ENCODE measurements at places on chromosomes 1 and 21.
A peak's percentile ranks its signal among the peaks of the same experiment; 100 is the strongest.

- DNase-seq: no peak
Observed at GRCh38 chr1:39925721-39926342, 24.1 kb upstream of the MYCL start.

GRCh38 chr1:163361123-163361934 lies 39.6 kb downstream of the NUF2 start:
- no peak for DNase-seq

DNA sequence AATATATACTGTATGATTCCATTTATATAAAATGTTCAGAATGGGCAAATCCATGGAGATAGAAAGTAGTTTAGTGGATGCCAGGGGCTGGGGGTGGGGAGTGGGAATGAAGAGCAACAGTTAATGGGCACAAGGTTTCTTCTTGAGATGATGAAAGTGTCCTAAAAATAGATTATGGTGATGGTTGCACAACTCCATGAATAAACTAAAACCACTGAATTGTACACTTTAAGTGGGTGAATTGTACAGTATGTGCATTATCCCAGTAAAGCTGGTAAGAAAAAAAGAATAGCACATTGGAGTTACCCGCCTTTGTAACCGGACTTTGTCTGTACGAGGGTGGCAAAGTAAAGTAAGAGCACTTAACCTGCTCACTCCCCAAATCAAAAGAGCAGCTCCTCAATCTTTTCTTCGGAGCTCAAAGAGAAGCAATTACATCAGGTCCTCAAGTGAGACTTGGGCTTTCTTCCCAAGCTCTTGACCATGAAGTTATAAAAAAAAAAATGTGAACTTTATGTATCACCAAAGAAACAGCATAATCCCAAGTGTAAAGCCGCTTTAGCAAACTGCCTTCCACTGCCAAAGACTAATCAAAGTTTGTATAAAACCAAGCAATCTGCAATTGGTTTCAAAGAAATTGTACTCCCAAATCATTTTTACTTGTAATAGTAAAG lies 32.1 kb downstream of the ALDH9A1 start:
- no peak for DNase-seq

DNA sequence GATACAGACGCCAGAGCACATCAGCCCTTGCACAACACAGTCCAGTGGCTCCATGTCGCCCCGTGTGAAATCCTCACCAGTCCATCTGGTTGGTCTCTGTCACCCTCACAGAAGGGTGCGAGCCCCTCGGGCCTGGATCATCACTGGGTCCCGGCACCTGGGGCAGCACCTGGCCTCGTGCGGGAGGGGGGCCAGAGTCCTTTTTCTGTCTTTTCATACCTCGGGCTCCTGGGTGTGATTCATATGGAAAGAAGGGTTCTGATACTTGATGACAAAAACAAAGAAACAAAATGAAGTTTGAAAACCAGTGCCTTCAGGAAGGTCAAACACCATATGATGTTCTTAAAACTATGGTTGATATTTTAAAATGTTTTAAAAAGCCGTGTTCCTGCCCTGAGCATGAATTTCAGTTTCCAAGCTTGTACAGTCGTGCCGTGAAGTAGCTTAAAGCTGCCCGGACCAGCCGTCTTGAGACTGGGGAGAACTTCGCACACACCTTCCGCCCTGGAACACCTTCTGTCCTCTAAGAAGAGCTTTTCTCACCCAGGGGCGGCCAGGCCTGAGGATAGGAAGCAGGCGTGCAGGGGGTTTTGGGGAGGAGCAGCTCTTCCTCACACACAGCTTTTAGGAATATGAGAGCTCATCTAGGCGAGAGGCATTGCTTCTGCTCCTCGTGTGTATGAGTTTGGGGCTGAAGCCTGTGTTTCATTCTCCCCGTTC lies 35.2 kb downstream of the SLC37A1 start:
- no peak for DNase-seq

DNA sequence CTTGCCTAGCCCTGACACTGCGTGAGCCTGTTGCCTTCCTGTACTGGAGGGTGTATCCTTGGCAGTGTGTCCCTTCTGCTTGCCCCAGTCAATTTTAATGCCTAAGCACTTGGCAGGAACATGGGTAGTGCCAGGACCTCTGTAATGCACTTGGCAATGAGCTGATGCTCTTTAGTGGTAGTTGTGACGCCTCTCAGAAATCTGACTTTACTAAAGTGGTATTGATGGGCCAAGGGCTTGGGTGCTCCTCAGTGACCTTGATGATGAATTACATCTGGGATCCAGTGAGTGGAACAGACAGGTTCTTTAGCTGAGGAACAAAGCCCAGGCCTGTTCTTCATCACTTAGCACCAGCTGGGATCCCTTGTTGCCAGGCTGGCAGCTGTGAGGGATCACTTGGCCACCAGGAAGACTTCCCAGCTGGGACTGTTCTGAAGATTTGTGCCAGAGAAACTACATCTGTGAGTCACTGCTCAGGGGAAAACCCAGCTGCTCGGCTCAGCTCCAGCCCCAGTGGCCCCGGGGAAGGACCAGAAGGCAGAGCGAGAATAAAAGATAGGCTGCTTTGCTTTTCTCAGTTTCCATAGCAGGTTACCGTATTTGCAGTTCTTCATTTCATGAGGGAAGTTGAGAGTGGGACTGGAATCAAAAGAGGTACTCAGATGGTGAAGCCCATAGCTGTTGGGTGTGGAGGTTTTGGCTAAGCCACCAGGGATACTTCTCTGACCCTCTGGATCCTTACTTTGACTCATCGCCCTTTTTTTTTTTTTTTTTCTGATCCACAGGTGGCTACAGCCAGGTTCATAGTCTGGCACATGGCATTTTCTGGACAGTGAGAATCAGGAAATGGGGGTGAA lies 28.5 kb upstream of the KCNA2 start:
- no peak for DNase-seq

DNA sequence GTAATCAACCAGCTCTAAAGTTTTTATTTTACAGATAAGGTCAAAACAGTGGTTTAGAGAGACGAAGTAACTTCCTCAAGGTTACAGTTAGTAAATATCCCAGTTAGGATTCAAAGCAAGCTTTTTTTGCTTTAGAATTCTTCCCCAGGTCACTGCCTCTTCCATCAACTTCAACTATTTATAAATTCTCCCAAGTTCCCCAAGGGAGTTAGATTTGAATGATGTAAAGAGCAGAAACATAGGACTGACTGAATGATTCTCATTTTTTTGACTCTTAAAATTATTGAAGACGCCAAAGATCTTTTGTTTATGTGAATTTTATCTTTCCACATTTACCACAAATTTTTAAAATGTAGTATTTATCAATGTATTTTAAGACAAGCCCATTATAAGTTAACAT lies 4.1 kb downstream of the POGZ start:
- peak; percentile 21 for DNase-seq

DNA sequence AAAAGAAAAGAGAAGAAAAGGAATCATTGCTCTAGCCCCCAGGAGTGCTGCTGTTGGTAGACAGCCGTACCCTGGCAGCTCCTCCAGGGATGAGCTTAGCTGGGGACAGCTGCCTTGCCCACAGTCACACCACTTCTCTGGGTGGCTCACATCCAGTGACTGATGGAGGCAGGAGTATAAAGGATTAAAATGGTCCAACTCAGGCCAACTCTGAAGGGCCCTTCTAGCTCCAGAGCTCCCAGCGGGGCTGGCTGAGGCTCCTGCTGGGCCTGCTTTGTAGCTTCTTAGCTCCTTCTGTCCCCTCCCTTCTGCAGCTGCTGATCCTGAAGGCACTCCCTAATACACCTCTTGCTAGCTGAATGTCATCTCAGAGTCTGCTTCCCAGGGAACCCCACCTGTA lies 4.4 kb downstream of the CITED4 start:
- DNase-seq: no peak

DNA sequence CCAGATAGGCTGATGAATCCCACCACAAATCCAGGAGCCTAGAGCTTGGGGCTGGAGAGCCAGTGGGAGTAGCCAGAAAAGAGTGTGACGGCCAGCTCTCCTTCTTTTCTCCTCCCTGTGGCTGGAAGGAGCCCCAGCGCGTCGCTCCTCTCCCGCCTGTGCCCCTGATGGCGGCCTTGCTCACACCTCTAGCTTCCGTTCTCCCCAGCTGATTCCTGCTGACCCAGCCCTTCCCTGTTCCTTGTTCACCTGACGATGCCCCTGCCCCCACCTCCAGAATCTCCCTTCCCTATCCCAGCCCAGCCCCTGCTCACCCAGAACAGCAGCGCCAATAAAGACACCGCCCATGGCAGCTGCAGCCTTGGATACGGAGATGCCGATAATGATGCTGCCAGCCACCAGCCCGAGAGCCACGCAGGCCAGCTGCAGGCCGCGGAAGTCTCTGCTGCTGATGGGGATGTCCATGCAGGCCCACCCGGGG lies 656 bp downstream of the KNCN start:
- DNase-seq: no peak

GRCh38 chr1:245611251-245611650 lies 456.5 kb downstream of the KIF26B start:
- DNase-seq: no peak

- DNase-seq: no peak
Observed at GRCh38 chr21:24705201-24705600, 902.1 kb downstream of the MRPL39 start.

DNA sequence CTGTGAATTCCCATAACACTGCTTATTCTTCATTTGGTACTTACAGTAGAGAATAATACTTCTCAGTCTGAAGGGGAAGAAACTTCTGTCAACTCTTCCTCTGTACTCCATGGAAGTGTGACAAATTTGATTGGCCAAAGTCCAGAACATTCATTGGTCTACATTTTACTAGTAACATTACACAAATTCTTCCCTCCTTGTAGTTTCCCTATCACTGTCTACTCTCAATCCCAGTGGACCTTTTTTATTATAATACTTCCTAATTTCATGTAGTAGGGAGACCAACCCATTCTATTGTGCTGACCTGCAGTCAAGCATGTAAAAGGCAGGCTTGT lies 74.7 kb downstream of the ALG6 start:
- DNase-seq: no peak

DNA sequence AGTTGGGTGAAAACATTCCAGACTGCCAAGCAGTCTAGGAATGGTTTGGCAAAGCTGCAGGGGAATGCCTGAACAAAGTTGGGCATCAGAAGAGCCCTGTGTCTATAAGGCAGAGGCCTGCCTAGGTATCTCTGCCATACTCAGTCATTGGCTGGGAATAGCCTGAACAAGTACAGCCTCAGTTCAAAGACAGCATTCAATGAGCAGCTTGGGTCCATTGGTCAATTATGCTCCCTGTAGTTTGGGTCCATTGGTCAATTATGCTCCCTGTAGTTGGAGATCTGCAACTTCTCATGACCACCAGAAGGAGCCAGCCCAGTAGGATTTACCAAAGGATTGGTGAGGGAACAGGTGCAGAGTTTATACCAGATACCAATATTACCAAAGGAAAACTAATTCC lies 31.6 kb downstream of the FMO3 start:
- no peak for DNase-seq

- DNase-seq: no peak
Observed at GRCh38 chr1:44036409-44037139, 5.3 kb upstream of the SLC6A9 start.

DNA sequence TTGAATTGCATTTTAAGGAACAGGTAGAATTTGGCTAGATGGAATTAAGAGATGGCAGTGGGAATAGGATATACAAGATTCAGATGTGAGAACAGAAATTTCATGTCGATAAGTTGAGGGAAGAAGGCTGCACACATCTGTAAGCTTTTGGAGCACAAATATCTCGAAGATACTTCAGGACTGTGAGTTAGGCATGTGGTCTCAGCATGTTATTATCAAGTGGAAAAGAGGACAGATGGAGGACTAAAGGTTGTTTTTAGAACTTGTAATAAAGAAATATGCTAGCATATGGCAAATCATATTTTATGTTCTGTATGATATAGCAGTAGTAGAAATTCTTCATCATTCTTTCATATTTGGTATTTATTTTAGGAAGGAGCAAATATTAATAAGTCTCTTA lies 61.5 kb downstream of the KIF1B start:
- DNase-seq: no peak

GRCh38 chr1:3922201-3922725 lies 22.2 kb upstream of the C1orf174 start:
- no peak for DNase-seq

GRCh38 chr1:116388122-116388521 lies 15.1 kb downstream of the ATP1A1 start:
- DNase-seq: no peak

DNA sequence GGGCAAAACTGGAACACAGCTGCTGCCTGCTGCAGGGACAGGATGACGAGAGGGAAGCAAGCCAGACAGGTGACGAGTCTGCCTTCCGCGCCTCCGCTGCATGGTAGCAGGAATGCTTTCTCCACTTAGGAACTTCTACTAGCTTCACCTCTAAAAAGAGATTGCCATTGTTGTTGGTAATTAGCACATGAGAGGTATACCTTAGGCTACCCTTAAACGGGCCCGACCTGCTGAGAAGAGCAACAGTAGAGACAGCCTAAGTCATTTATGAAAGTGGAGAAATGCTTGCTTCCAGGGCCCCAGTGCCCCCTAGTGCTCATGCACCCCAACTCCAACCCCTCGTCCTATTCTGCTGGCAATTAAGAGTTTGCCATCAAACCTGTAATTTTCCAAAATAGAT lies 96.9 kb upstream of the AKT3 start:
- no peak for DNase-seq

DNA sequence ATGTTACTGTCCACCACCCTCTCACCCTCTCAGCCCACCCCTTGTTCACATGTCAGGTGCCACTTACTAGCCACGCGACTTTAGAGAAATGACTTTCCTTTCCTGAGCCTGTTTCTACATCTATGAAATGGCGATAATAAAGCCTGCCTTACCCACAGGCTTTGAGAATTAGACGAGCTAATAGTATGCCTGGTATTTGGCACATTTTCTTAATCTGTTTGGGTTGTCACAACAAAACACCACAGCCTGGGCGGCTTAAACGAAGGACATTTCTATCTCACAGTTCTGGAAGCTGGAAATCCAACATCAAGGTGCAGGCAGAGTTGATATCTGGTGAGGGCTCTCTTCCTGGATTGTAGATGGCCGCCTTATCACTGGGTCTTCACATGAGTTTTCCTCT lies 273.9 kb upstream of the FMN2 start:
- DNase-seq: no peak

GRCh38 chr1:153527023-153527682 lies 8.6 kb downstream of the S100A6 start:
- no peak for DNase-seq

- no peak for DNase-seq
Observed at GRCh38 chr1:169047074-169047473, 59.4 kb upstream of the ATP1B1 start.

GRCh38 chr1:62962014-62962812 lies 178.3 kb downstream of the ATG4C start:
- no peak for DNase-seq

- no peak for DNase-seq
Observed at GRCh38 chr1:113951719-113952118, 22.6 kb downstream of the HIPK1 start.

DNA sequence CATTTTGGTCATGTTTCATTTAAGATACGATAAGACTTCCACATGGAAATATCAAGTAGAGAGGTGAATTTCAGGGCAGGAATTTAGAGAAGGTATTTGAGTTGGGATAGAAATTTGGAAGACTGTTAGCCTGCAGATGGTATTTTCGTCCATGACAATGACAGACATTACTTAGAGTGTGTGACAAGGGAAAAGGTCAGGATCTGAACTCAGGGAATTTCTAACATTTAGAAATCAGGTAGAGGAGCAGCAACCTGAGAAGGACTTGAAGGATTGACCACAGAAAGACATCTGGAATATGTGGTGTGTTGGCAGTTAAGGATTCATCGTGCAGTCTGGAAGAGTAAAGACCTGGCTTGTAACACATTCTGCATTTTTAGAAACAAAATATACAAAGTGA lies 57.9 kb downstream of the RABGAP1L start:
- no peak for DNase-seq

GRCh38 chr1:244837597-244838258 lies 2.3 kb downstream of the COX20 start:
- no peak for DNase-seq

All from fibroblast of skin of left biceps (primary cell).